ENCODE measurements at places on chromosomes 6 and 20. TPM values are rescaled to one million over a fixed set of nuclear protein-coding genes. Genes with fewer than 3 reads are reported as not detected.

The LHFPL5 gene
- polyA plus RNA-seq = 0.15 TPM

The SSTR4 gene
- not detected for polyA plus RNA-seq

DNA sequence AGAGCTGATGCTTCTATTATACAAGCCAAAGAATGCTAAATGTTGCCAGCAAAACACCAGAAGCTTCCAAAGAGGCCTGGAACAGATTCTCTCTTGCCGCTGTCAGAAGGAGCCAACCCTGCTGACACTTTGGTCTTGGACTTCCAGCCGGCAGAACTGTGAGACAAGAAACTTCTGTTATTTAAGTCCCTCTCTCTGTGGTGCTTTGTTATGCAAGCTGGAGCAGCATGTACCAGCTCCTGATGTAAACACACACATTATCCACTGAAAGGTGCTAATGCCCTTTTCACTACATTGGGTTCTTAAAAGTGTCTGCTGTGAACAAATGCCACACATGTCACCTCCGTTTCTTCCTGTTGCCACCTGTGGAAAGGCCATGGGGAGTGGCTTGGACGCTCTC is 25.9 kb upstream of the PRELID3B start:
- no peak for DNase-seq

DNA sequence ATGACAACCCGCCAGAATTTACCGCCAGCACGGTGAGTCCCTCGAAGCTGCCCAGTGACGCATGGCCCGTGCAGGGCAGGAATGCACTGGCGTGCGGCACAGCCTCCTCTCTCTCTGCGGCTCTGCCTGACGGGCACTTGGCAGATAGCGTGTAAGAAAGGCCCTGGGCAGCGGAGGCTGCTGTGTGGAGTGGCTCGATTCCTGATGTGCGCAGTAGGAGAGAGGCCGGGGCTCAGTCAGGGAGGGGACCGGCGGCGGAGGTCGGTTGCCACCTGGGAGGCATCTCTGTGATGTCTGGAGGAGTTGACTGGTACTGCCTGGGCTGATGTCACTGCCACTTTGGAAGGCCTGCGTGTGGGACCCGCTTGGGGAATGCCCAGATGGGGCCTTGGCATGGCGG is 170.7 kb downstream of the TAF4 start:
- no peak for DNase-seq

GRCh38 chr6:154367839-154368695 is 11.5 kb upstream of the IPCEF1 start:
- DNase-seq = no peak
